ENCODE measurements at places on chromosomes 5 and 9.

DNA sequence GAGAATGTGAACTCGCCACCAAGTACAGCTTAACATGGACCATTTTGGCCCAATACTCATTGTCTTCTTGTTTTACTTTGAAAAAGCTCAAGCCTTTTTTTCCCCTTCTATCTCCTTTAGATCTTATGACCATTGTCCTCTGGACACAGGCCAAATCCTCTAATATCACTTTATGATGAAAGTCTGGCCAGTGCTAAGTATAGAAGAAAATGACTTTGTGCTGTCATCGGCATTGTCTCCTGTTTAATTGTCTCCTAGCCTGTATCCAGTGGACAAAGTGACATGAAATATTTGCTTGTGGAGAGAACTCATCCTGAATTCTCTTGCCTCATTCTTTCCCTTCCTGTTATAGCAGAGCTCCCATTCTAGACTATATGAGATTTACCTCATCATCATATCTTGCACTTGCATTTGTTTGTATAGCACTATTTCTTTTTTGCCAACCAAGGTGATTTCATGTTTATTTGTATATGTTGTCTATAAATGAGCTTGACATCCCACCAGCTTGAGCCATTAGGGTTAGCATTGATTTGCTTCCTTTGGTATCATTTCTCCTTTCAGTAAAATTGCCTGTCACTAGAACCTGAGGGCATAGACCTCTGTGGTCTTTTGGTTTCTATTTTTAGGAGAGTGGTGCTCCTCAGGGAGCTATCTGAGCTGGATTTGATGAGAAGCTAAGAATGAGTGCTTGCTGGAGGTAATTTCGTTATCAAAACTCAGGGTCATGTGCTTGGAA, 18.8 kb upstream of the TNFAIP8 start:
- H3K4me1 ChIP-seq = no peaks in the 10 kb centered on the region
- H3K36me3 ChIP-seq = no peaks in the 10 kb centered on the region
- no peak for DNase-seq
- H3K27ac ChIP-seq = no peak overlapping the region

DNA sequence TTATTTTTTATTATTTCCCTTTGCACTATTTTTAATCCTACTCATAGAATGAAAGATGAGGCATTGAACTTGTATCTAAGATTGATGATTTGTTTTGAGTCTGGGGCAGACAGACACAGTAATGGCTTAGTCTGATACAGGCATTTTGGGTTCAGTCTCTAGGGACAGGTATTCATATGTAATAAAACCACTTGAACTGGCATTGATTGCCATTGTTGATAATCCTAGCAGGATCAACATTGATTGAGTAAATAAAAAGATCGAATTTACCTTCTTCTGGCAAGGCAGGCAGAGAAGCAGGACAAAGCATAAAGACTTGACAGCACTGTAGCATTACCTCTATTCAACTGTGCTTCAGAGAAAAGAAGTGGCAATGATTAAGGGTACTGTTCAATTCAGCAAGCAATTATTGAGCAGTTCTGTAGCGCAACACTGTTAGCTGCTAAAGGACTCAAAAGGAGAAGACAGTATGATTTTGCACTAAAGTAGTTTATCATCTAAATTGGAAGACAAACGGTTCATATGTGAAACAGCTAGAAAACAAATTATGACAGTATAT, 144.4 kb downstream of the COMMD10 start:
- H3K36me3 ChIP-seq = no peaks in the 10 kb centered on the region

GRCh38 chr9:131273146-131273855, 3.0 kb downstream of the FAM78A start:
- peak overlapping the region; percentile 90 for H3K4me3 ChIP-seq
- peak overlapping the region; percentile 75 for H3K27ac ChIP-seq
- H3K4me1 ChIP-seq = no peaks in the 10 kb centered on the region
- DNase-seq = no peak
- H3K36me3 ChIP-seq = no peaks in the 10 kb centered on the region
- H3K27me3 ChIP-seq = no peaks in the 10 kb centered on the region

GRCh38 chr5:166293892-166294291, 1997.6 kb upstream of the WWC1 start:
- no peaks in the 10 kb centered on the region for H3K27me3 ChIP-seq
- DNase-seq = no peak
- no peak overlapping the region for H3K27ac ChIP-seq
- no peaks in the 10 kb centered on the region for H3K4me1 ChIP-seq

DNA sequence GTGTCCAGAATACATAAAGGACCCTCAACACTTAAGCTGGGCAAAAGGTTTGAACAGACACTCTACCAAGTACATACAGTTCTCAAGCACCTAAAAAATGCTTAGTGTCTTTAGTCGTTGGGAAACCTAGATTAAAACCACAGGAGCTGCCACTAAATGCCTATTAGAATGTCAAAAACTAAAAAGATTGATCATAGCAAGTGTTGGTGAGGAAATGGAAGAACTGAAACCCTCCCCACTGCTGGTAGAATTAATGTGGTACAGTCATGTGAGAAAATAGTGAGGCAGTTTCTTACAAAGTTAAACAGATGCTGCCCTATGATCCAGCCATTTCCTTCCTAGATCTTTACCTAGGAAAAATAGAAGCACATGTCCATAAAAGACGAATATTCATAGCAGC, 40.6 kb downstream of the SFXN1 start:
- DNase-seq = no peak
- H3K4me3 ChIP-seq = no peak overlapping the region
- H3K27me3 ChIP-seq = no peaks in the 10 kb centered on the region
- no peaks in the 10 kb centered on the region for H3K4me1 ChIP-seq
- no peak overlapping the region for H3K27ac ChIP-seq

DNA sequence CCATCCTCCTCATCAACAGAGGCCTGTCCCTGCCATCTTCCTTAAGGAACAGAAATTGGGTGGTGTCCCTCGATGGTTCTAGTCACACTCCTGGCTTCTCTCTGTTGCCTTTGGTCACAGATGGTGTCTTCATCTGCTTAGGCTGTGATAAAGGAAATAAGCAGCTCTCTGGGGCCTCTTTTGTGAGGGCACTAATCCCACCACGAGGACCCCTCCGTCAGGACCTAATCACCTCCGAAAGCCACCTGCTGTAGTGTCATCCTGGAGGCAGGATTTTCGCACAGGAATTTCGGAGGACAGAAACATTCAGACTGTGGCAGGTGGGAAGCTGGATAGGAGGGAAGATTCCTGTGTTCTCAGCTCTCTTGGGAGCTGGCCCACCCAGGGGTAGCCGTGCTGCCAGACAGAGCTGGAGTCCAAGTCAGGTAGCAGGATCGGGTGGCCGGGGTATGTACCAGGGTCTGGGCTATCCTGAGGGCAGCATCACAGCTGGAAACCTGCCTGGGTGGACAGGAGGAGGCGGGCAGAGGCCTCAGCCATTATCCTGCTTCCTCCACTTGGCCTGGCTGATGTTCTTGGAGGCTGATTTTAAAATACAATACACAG, 59.5 kb downstream of the ANKRD33B start:
- H3K27ac ChIP-seq = no peak overlapping the region
- no peaks in the 10 kb centered on the region for H3K36me3 ChIP-seq
- no peaks in the 10 kb centered on the region for H3K4me1 ChIP-seq
- H3K27me3 ChIP-seq = no peaks in the 10 kb centered on the region

- H3K27me3 ChIP-seq = peaks cover 61% of the 10 kb centered on the region
- no peaks in the 10 kb centered on the region for H3K36me3 ChIP-seq
- H3K27ac ChIP-seq = no peak overlapping the region
Observed at GRCh38 chr9:135380311-135380960, 99.1 kb upstream of the PPP1R26 start.

- H3K36me3 ChIP-seq = no peaks in the 10 kb centered on the region
- DNase-seq = no peak
- no peaks in the 10 kb centered on the region for H3K27me3 ChIP-seq
- no peaks in the 10 kb centered on the region for H3K4me1 ChIP-seq
- H3K27ac ChIP-seq = no peak overlapping the region
Observed at GRCh38 chr5:147743678-147744374, 38.7 kb downstream of the JAKMIP2 start.

GRCh38 chr9:94826044-94826443, 99.5 kb downstream of the AOPEP start:
- H3K4me1 ChIP-seq = no peaks in the 10 kb centered on the region
- no peak overlapping the region for H3K4me3 ChIP-seq
- H3K36me3 ChIP-seq = no peaks in the 10 kb centered on the region
- peak; percentile 27 for DNase-seq
- H3K27ac ChIP-seq = peak overlapping the region; percentile 48
- no peaks in the 10 kb centered on the region for H3K27me3 ChIP-seq

- no peak overlapping the region for H3K4me3 ChIP-seq
- peak; percentile 68 for DNase-seq
- peak overlapping the region; percentile 73 for H3K27ac ChIP-seq
- no peaks in the 10 kb centered on the region for H3K27me3 ChIP-seq
- H3K36me3 ChIP-seq = no peaks in the 10 kb centered on the region
- no peaks in the 10 kb centered on the region for H3K4me1 ChIP-seq
Observed at GRCh38 chr9:115591584-115591984, 473.6 kb upstream of the TNC start.

DNA sequence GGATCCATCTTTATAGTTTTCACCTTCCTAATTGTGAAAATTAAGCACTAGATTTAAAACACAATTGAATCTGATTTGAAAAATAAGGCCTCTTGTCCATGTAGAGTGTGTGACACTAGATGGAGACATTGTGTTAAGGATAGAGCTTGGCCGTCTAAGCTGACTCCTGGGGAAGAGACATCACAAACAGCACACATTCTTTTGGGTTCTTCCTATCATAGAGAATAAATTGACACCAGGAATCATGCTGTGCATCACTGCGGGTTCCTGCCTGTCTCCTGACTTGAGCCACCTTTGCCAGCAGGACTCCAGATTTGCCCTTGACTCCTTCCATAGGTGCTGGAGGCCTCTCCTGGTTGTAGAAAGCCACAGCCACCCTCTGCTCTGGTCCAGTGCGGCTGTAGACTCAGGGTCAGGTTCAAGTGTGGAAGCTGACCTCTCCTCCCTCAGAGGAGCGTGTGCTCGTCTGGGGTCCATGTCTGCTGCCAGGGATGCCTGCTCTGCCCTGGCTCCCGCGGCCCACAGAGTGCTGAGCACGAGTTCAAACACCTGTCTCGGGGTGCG, 11.2 kb downstream of the ROPN1L start:
- no peaks in the 10 kb centered on the region for H3K4me1 ChIP-seq
- no peak for DNase-seq
- H3K4me3 ChIP-seq = no peak overlapping the region
- no peaks in the 10 kb centered on the region for H3K27me3 ChIP-seq
- no peaks in the 10 kb centered on the region for H3K36me3 ChIP-seq

DNA sequence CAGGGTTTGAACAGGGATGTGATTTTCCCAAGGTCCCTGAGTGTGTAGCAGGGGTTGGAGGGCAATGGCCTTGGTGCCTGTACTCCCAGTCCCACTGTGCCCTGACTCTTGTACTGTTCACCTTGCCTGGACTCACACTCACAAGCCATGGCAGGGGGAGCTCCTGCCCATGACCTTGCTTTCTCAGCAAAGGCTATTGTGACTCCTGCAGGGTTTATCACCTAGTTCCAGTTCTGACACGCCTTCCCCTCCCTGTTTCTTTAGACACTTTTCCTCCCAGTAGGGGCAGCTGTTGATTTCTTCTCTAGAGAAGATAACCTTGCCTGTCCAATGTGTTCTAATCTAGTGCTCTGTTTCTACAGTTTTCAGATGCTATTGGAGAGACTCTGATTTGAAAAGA, 139.5 kb downstream of the FSTL4 start:
- no peaks in the 10 kb centered on the region for H3K4me1 ChIP-seq
- DNase-seq = no peak
- H3K27me3 ChIP-seq = no peaks in the 10 kb centered on the region
- H3K36me3 ChIP-seq = no peaks in the 10 kb centered on the region
- no peak overlapping the region for H3K27ac ChIP-seq

DNA sequence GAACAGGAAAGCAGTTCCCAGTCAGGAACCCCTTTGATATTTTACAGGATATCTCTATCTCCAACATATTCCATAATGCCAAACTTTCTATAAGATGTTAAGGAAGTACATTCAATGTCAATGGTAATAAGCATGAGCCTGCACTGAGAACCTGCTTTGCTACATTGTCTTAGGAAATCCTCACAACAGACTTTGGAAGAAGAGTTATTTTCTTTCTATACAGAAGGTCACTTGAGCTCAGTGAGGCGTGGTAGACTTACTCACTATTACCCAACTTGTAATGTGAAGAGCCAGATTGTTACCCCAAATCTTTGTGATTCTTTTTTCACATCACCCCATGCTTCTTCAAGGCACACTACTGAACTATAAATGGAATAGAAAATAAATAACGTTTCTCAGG, 435.9 kb downstream of the DNAH5 start:
- no peaks in the 10 kb centered on the region for H3K27me3 ChIP-seq
- no peak overlapping the region for H3K4me3 ChIP-seq
- DNase-seq = no peak
- no peaks in the 10 kb centered on the region for H3K36me3 ChIP-seq

DNA sequence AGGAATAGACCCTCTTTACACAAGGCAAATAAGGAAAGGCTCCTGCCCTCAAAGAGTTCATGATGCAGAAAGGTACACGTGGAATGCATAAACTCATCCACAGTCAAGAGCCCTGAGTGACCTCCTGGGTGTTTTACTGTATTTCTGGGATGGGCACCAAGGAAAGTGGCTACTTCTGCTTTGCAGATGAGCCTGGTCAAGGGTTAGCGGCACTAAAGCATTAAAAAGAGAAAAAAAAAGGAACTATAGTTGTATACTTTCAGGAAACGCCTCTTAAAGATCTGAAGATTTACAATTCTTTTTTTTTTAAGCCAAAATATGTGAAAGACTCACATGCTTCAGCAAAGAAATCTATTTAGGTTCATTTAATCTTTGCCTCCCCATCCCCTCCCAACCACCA, 366.2 kb upstream of the PDE4D start:
- no peaks in the 10 kb centered on the region for H3K36me3 ChIP-seq
- H3K4me3 ChIP-seq = no peak overlapping the region
- DNase-seq = no peak
- no peak overlapping the region for H3K27ac ChIP-seq
- no peaks in the 10 kb centered on the region for H3K4me1 ChIP-seq
- H3K27me3 ChIP-seq = no peaks in the 10 kb centered on the region

GRCh38 chr9:137141050-137141810, 2.3 kb downstream of the GRIN1 start:
- no peaks in the 10 kb centered on the region for H3K4me1 ChIP-seq
- H3K27ac ChIP-seq = no peak overlapping the region
- DNase-seq = no peak
- H3K4me3 ChIP-seq = no peak overlapping the region
- H3K27me3 ChIP-seq = peaks cover 6% of the 10 kb centered on the region
- no peaks in the 10 kb centered on the region for H3K36me3 ChIP-seq

DNA sequence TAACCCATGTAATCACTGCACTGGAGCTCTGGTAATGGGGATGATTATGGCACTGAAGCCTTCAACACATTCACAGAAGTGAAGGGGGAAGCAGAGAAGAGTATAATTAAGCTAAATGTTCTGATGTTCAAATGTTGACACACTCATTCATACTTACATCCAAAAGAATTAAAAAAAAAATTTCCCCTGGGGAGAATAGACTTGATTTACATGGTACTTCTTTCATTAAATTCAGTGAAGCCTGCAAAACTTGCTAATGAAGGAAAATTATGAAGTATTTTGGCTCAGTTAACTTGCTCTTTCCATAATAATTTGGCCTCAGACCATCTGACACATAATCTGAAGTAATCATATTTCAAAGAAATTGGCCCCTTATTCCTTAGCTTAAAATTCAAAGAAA, 428.8 kb downstream of the SH3GL2 start:
- H3K27me3 ChIP-seq = no peaks in the 10 kb centered on the region
- no peaks in the 10 kb centered on the region for H3K36me3 ChIP-seq
- no peak for DNase-seq
- no peak overlapping the region for H3K27ac ChIP-seq
